T-helper 2 cell treated with Interferon-gamma antibody and Interleukin-4, amounts not matched to agents 5 μg/mL and 100 μg/mL, for 36 hours (primary cell): ENCODE measurements at places on chromosomes 2 and 18.

GRCh38 chr18:58048081-58048642 lies 4.1 kb downstream of the NEDD4L start:
- DNase-seq = no peak
- peaks cover 18% of the 10 kb centered on the region for H3K4me1 ChIP-seq
- peaks cover 3% of the 10 kb centered on the region for H3K36me3 ChIP-seq
- no peak overlapping the region for H3K4me3 ChIP-seq
- H3K27ac ChIP-seq = no peak overlapping the region

DNA sequence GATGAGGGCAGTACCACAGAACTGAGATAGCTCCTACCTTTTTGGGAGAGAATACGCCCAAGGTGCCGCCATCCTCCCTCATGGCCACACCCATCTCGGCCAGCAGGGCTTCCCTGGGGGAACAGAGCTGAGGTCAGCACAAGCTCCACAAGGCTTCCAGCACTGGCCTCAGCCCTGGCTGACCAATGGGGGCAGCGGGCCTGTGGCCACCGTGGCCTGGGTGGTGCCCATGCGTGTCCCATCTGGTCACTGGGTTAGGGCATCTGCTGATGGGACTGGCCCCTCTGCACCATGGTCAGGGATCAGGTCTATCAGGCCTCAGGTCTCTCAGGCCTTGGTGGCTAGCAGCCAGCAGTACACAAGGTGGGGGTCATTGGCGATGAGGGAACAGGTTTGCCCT lies 50.9 kb downstream of the KIF1A start:
- H3K27ac ChIP-seq = no peak overlapping the region
- H3K4me1 ChIP-seq = no peaks in the 10 kb centered on the region
- no peak overlapping the region for H3K4me3 ChIP-seq

GRCh38 chr2:3265981-3266924 lies 111.4 kb downstream of the EIPR1 start:
- no peaks in the 10 kb centered on the region for H3K4me1 ChIP-seq
- no peaks in the 10 kb centered on the region for H3K27me3 ChIP-seq
- no peak overlapping the region for H3K4me3 ChIP-seq
- DNase-seq = no peak

GRCh38 chr2:12044857-12045256 lies 298.4 kb downstream of the LPIN1 start:
- no peaks in the 10 kb centered on the region for H3K36me3 ChIP-seq
- H3K4me3 ChIP-seq = no peak overlapping the region
- DNase-seq = no peak

DNA sequence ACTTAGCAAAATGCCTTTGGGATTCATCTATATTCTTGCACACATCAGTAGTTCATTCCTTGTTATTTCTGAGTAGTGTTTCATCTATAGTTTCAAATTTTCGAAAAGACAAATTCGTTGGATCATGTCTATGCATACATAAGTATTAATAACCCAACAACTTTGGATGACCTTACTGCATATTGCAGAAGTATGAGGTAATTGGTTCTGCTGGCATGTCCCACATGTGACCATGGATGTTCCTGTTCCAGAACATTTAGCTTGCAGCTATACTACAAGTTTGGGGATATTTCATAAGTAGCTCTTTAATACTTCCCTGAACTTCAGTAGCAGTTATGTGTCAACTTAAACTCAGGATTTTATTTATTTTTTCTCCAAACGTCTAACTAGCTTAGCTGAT lies 44.9 kb downstream of the APLF start:
- no peaks in the 10 kb centered on the region for H3K27me3 ChIP-seq
- no peak overlapping the region for H3K27ac ChIP-seq
- no peak overlapping the region for H3K4me3 ChIP-seq
- no peaks in the 10 kb centered on the region for H3K4me1 ChIP-seq
- peaks cover 10% of the 10 kb centered on the region for H3K36me3 ChIP-seq
- DNase-seq = no peak

DNA sequence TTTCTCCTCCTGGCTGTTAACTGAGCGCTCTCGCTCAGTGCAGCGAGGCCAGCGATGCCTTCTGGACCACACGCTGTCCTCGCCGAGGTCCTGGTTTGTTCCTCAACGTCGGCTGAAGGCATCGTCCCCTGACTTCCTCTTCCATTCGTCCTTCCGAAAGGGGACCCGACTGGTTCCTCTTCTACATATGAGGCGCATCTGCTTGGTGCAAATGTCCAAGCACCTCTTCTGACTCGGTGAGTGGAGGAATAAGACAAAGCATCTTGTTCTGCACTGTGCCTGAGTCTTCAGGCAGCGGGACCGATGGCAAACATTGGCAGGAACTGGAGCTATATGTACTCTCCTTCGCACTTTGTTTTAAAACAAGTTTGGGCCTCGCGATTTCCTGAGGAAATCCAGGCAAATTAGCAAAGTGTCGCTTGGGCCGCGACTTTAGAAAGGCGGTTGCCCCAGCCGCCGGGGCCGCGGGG lies 621 bp upstream of the KCNS3 start:
- peaks cover 72% of the 10 kb centered on the region for H3K27me3 ChIP-seq
- no peak for DNase-seq
- peak overlapping the region; percentile 79 for H3K4me3 ChIP-seq
- no peaks in the 10 kb centered on the region for H3K36me3 ChIP-seq
- no peak overlapping the region for H3K27ac ChIP-seq

- H3K27ac ChIP-seq = no peak overlapping the region
- DNase-seq = no peak
- no peaks in the 10 kb centered on the region for H3K36me3 ChIP-seq
- H3K27me3 ChIP-seq = no peaks in the 10 kb centered on the region
- H3K4me1 ChIP-seq = no peaks in the 10 kb centered on the region
Measured at GRCh38 chr2:200137691-200138090, 168.8 kb upstream of the SPATS2L start.

GRCh38 chr18:31439807-31440325 lies 7.7 kb upstream of the DSG3 start:
- H3K4me1 ChIP-seq = no peaks in the 10 kb centered on the region
- H3K27me3 ChIP-seq = no peaks in the 10 kb centered on the region
- no peak overlapping the region for H3K27ac ChIP-seq

DNA sequence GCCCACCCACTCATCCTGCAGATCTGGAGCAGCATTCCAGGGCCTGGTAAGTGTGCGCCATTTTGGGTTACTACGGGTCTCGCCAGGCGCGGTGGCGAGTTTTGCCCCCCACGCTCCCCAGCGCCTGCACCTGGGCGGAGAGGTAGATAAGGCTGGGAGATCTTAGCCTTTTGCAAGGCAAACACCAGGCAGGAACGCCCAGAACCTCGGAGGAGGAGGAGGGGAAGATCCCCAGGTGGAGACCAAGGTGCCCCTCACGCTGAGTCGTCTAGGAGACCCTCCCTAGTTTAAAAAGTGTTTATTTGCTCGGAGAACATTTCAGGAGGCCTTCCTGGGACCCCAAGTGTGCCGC lies 365 bp upstream of the RAMP1 start:
- H3K4me3 ChIP-seq = peak overlapping the region; percentile 78
- no peak for DNase-seq
- peaks cover 4% of the 10 kb centered on the region for H3K36me3 ChIP-seq
- no peak overlapping the region for H3K27ac ChIP-seq

- no peak overlapping the region for H3K4me3 ChIP-seq
- no peaks in the 10 kb centered on the region for H3K36me3 ChIP-seq
- no peaks in the 10 kb centered on the region for H3K27me3 ChIP-seq
Measured at GRCh38 chr18:37175727-37176620, 347.0 kb downstream of the KIAA1328 start.

GRCh38 chr2:239690651-239691631 lies 290.1 kb upstream of the HDAC4 start:
- no peak for DNase-seq
- H3K27ac ChIP-seq = no peak overlapping the region
- no peaks in the 10 kb centered on the region for H3K4me1 ChIP-seq
- H3K27me3 ChIP-seq = no peaks in the 10 kb centered on the region

DNA sequence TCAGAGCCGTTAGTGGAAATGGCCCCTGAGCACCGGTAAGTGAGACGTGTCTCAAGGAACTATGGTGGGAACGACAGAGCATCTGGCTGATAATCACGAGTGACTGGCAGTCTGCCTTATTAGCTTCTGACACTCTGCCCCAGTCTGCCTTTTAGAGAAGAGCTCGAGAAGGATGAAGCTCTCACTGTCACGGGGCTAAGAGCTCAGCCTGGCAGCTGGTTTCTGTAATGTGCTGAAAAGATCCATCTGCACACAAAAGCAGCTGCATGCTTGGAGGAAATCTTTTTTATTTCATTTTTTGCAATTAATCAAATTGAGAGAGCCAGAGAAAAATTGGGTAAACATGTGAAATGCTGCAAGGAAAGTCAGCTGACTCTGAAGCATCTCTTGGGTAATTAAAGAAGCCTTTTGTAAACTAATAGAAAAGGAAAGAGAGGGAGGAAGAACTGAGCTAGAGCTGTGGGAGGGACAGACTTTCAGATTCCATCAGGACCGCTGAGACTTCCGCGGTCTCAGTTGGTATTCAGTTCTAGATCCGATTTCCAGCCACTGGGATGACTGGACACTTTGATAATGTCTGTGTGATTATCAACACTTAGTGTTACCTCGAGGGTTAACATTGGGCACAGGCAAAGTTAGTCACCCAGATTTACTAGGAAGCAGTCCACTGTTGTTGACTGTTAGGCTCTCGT lies 24.4 kb downstream of the MBP start:
- H3K4me3 ChIP-seq = peak overlapping the region; percentile 68
- peak overlapping the region; percentile 86 for H3K27ac ChIP-seq
- peaks cover 62% of the 10 kb centered on the region for H3K36me3 ChIP-seq
- H3K27me3 ChIP-seq = no peaks in the 10 kb centered on the region
- peaks cover 72% of the 10 kb centered on the region for H3K4me1 ChIP-seq
- peak; percentile 64 for DNase-seq

DNA sequence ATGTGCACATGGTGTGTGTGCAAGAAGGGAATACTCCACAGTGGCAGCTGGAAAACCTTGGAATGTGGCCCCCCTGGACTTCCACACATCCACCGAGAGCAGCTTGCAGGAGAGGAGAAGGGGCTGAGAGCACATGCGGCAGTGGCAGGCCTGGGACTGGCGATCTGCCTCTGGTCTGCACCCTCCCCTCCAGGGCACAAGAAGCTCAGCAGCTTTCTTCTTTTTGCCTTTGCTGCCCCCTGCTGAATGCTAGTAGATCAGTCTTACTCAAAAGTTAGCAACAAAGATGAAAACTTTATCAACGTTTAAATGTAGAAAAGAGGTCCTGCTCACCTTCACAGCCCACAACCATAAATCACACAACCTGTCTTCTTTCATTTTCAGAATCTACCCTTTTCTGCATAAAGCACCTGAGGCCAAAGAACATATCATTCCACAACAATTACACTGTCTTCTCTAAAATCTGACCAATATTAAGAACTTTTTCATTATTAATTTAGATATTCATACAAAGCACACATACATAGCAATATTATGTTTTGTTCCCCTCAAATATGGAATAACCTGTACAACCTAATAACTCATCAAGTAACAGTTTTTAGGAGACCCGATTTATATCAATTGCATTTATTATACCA lies 34.6 kb downstream of the TGFBRAP1 start:
- no peak overlapping the region for H3K27ac ChIP-seq
- H3K36me3 ChIP-seq = peaks cover 37% of the 10 kb centered on the region
- H3K4me1 ChIP-seq = peaks cover 1% of the 10 kb centered on the region

DNA sequence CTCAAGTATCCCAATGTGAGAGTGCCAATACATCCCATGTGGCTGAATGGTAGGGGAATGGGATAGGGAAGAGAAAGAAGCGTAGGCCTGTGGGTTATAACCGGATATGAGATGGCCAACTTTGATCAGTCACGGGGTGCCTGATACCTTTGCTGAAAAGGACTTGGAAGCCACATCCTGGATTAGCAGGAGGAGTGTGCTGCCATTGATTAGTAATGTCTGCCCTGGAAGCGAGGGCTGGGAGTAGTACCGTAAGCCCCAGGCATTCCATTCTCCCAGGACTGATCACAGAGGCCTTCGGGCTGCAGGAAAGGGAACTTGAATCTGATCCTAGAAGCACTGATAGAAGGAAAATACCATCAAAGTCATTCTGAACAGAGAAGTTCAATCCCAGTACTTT lies 218.5 kb downstream of the TFCP2L1 start:
- H3K4me1 ChIP-seq = no peaks in the 10 kb centered on the region
- no peak overlapping the region for H3K27ac ChIP-seq
- H3K4me3 ChIP-seq = no peak overlapping the region
- no peaks in the 10 kb centered on the region for H3K36me3 ChIP-seq

GRCh38 chr2:14524041-14524802 lies 108.3 kb upstream of the LRATD1 start:
- no peaks in the 10 kb centered on the region for H3K27me3 ChIP-seq
- no peak for DNase-seq
- H3K4me3 ChIP-seq = no peak overlapping the region
- no peak overlapping the region for H3K27ac ChIP-seq
- H3K4me1 ChIP-seq = no peaks in the 10 kb centered on the region

GRCh38 chr2:165401285-165401852 lies 68.1 kb upstream of the CSRNP3 start:
- H3K4me3 ChIP-seq = no peak overlapping the region
- no peak overlapping the region for H3K27ac ChIP-seq
- peaks cover 30% of the 10 kb centered on the region for H3K27me3 ChIP-seq
- no peaks in the 10 kb centered on the region for H3K36me3 ChIP-seq
- no peak for DNase-seq
- peaks cover 2% of the 10 kb centered on the region for H3K4me1 ChIP-seq

GRCh38 chr2:96867756-96868554 lies 1.9 kb downstream of the SEMA4C start:
- H3K27ac ChIP-seq = peak overlapping the region; percentile 80
- H3K4me3 ChIP-seq = peak overlapping the region; percentile 85

GRCh38 chr2:64114063-64114911 lies 29.9 kb downstream of the PELI1 start:
- H3K27me3 ChIP-seq = no peaks in the 10 kb centered on the region
- no peak for DNase-seq
- peak overlapping the region; percentile 79 for H3K27ac ChIP-seq
- H3K4me3 ChIP-seq = peak overlapping the region; percentile 72
- peaks cover 50% of the 10 kb centered on the region for H3K4me1 ChIP-seq

DNA sequence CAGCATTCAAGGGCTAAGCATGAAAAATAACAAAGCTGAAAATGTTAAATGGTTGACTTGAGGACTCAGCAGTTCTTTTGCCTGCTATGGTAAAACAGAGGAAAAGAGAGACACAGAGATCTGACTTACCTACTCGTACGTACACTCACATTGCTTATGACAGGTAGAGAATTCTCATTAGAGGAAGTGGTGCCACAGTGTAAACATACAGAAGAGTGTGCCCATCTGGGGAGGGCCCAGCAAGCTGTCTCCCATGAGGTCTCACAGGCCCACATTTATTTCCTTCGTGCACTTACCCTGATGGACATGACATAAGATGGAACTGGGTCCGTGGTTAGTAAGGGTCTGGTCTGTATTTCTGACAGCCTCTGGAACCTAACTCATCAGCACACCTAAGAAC lies 729.1 kb downstream of the BCL11A start:
- no peaks in the 10 kb centered on the region for H3K27me3 ChIP-seq
- H3K4me3 ChIP-seq = no peak overlapping the region
- DNase-seq = no peak
- H3K4me1 ChIP-seq = no peaks in the 10 kb centered on the region
- no peak overlapping the region for H3K27ac ChIP-seq

DNA sequence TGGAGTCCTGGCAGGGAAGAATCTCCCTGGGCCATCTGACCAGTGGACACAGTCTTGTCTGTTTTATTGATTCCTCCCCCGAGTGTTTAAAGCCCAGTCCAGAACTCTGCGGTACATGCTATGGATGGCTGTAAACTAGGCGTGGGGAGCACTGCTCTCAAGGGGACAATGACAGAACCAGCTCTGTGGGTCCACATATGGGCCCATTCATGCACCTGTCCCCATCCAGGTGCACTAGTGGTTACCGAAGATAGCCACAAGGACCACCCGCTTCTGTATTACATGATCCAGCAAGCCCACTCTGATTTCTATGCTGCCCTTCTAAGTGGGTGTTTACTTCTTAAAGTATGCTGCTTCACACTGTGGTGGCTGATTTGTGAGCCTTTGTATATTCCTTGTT lies 21.0 kb downstream of the CHST10 start:
- H3K4me1 ChIP-seq = no peaks in the 10 kb centered on the region
- no peak overlapping the region for H3K4me3 ChIP-seq
- H3K27ac ChIP-seq = no peak overlapping the region
- no peak for DNase-seq
- H3K27me3 ChIP-seq = no peaks in the 10 kb centered on the region
